Stimulated activated CD4-positive, alpha-beta T cell treated with anti-CD3 and anti-CD28 coated beads, Interleukin-4, amount 100 ng/mL, for 1 hour (primary cell): ENCODE measurements at places on chromosomes 13 and 19.

DNA sequence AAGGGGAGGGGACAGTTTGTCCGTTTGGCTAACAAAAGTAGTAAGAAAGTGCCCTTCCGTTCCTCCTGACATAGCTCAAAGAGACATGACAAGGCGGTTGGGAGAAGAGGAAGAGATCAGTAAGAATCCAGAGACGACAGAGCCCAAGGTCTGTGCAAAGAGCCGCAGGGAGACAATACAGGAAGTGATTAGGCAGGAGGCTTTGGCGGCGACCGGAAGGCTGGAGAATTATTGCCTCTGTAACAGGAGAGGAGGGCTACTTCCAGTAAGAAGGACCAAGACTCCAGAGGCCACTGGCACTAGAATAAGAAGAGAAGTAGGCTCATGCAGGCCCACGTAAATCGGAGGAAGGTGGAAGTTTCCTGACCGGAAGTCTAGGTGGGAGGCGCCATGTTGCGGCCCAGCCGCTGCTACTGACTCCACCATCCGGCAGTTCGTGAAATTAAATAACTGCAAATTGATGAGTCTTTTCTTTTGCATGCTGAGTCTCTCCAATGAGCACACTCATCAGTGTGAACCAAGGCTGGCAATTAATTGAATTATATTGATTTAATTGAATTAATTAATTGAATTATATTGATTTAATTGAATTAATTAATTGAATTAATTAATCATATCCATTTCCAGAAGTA lies 9.9 kb downstream of the RFX2 start:
- DNase-seq = peak; percentile 34

- no peak for DNase-seq
These were observed 53.0 kb downstream of the TGDS start for GRCh38 chr13:94542917-94543316.

DNA sequence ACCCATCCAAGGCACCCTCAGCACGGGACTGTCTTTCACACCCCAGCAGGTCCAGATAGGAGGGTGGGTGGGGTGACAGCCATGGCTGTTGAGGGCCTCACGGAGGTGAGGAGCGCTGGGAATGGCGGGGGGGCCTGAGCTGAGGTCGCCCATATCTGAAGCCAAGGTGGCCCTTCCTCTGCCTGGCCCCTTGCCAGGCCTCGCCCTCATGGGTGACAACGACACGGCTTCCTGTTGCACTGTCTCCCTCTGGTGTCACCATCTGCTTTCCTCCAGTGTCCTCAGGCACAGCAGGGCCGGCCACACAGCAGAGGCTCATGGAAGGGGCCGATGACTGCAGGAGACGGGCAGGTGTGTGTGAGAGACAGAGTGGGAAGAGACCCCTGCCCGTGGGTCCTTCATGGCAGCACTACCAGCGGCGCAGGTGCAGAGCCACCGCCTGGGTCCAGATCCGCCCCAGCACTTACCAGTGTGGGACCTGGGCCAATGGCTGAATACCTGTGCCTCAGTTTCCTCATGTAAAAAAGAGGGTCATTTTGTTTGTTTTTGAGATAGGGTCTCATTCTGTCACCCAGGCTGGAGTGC lies 8.1 kb upstream of the NKPD1 start:
- no peak for DNase-seq

- DNase-seq = no peak
These were observed at the start of gene TNFRSF19 for GRCh38 chr13:23570099-23570920. Gene TNFRSF19, plus strand, starts transcription at chr13:23570412. Its CDS starts 19,772 bp downstream, at chr13:23590184.

- DNase-seq = no peak
These were observed 257.4 kb downstream of the TDRD3 start for GRCh38 chr13:60654415-60654814.

DNA sequence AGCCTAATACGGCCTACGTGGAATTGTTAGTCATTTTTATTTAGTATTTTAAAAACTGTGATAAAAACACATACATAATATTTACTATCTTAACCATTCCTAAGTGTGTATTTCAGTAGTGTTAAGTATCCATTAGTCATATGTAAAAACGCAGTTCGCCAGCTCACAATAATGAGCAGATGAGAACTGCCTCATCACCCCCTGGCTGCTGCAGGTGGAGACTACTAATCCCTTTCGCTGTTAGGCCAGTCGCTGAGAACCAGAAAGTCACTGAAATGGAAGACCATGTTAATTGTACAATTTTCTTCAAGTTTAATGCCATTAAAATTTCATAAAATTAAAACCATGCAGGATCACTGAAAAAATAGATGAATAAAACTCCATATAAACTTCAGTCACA lies 1.6 kb downstream of the ESD start:
- DNase-seq = no peak

DNA sequence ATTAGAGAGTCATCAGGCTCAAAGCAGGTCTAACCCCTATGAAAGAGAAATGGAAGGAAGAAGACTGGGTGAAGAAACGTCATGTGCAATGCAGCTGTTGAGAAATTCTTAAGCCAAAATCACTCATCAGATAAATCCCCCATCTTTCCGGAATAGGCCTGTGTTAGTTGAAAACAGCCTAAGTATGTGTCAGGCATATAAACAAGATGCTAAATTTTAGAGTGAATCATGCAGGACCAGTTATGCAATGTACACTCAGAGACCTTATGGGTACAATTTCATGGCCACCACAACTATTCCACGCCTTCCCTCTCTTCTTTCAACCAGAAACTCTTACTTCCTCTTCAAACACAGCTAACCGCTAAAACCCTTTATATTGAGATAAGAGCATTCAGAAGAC lies 717.7 kb upstream of the ATXN8OS start:
- DNase-seq = no peak
